ENCODE measurements at places on chromosomes 13 and 19.

- DNase-seq: no peak
These were observed 16.0 kb downstream of the MYO1F start for GRCh38 chr19:8561075-8561764.

GRCh38 chr19:55644191-55644833, 863 bp downstream of the ZNF581 start:
- DNase-seq: no peak

DNA sequence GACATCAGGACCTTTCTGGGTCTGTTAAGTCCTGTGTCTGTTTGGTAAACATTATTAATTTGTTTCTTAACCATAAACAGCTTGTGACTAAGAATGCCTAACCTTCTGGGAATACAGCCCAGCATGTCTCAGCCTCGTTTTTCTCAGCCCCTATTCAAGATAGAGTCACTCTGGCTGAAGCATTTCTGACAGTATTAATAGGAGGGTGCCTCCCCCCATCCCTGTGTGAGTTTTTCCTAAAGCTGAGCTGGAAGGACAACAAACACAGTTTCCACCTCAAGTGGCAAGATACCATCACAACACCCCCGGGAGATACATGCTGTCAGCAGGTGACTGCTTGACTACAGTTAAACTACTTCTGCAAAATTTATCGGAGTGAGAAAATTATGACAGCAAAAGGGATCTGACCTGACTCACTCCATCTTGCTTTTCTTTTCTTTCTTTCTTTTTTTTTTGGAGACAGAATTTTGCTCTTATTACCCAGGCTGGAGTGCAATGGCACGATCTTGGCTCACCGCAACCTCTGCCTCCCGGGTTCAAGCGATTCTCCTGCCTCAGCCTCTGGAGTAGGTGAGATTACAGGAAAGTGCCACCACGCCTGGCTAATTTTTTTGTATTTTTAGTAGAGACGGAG, 59.3 kb upstream of the ABCC4 start:
- DNase-seq: no peak

GRCh38 chr13:114164053-114164452, 15.0 kb upstream of the CFAP97D2 start:
- DNase-seq: peak; percentile 35

- DNase-seq: no peak
These were observed 5.7 kb downstream of the JAK3 start for GRCh38 chr19:17841810-17842662.

DNA sequence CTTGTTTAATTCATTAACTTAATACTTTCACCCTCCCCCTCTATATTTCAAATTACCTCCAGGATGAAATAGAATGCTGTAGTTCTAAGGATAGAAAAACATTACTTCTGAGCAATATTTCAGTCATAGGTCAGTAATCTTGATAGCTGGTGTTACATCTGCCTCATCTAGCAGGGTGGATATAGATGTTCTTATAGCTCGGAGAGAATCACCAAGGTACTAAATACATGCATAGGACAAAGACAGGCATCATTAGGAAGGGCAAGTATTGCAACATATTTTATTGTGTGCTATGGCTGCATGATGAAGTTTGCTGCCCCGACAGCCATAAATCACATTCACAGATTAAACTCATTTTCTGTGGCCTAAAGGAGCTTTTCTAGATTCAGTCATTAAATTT, 601.0 kb downstream of the FGF9 start:
- no peak for DNase-seq

GRCh38 chr19:47032171-47032811, 12.7 kb downstream of the NPAS1 start:
- no peak for DNase-seq

DNA sequence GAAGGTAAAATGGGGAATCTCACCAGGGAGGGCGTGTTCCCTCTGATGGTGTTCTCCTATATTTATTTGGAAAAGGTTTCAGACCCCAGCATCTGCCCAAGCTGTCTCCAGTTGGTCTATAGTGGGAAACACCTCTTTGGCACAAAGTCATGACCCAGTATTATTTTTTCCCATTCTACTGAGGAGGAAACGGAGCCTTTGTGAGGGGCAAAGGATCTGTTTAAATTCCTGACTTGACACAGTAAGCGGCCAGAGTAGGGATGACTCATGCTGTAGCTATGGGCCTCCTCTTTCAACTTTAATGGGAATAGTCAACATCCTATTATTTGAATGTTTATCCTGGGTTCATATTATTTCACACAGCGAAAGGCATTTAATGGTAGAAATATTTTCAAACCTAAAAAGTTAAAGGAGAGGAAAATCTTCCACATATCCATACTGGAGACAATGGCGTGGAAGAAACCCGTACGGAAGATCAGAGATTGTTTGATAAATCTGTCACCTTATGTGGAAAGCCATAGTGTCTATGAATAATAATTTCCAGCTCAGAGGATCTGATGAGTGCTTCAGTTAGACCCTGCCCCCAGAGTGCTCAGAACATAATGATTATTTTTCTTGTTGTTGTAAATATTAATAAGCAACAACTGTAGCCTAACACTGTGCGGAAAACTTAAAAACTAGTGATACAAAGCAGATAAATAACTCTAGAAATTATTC, 126.0 kb downstream of the FOXO1 start:
- no peak for DNase-seq

DNA sequence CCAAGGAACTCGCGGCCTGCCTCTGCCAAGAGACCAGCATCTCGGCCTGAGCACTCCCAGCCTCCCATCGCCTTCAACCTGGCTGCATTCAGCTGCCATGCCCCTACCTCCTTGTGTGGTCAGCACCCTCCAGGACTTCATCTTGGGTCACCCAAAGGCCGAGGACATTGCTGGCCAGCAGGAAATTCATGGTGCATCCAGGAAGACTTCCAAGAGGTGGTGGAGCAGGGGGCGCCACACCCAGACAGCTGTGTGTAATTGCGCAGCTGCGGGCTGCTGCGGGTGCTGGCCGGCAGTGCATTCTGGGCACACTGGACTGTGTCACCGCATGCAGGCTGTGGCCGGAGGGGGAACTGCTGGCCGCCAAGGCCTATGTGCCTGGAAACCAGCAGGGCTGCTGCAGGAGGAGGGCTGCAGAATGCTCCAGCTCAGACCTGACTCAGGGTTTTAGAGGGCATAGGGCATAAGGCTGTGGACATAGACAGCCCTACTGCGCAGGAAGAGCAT, 164.3 kb upstream of the TUBA3C start:
- no peak for DNase-seq

DNA sequence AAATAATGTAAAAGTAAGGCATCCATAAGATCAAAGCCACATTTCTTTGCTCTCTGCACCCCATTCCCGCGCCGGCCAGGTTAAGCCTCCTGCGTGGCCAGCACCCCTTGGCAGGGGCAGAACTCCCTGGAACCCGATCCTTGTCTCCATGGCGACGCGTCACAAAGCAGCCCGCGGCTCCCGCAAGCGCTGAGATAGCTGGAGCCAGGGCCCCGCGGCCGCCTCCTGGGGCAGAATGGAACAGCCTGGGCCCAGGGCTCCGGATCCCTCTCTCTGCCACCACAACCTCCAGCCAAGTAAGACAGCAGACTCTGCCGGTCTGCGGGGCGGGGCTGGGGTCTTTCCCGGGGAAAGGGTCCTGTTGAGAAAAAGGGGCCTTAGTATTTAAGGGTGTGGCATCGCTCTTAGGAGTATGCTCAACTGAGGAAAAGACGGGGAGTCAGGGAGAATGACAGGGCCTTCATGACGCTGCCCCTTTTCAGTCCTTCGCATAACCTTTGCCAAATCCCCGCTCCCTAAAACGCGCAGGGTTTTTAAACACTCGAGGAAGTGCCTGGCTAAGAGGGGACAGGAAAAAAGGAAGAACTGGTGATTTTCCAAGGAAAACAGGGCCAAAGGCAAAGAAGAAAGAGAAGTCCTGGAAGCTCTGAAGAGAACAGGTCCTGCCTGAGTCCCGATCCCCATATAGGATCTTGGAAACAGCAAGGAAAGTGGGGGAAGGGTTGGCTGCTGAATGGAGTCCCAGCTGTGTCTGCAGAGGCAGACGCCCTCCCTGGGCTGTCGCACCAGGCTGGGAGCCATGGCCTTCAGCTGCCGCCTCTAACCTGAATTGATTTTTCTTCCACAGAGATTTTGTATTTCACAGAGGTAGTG, at the start of gene TEX26:
TEX26 (plus strand) TSS at position 176 of the 873 bp plus-strand sequence; CDS start at position 236, 60 bp downstream.
- no peak for DNase-seq

- DNase-seq: no peak
These were observed 691 bp upstream of the OLFM2 start for GRCh38 chr19:9937001-9937411.

- DNase-seq: peak; percentile 91
These were observed 5.2 kb downstream of the PPP1R14A start for GRCh38 chr19:38250821-38251563.

GRCh38 chr13:74077792-74078191, 56.4 kb downstream of the KLF12 start:
- no peak for DNase-seq

- DNase-seq: no peak
These were observed 20.9 kb downstream of the CAPS start for GRCh38 chr19:5934774-5935472.

GRCh38 chr19:49059053-49059452, 1.5 kb upstream of the CGB7 start:
- no peak for DNase-seq

- DNase-seq: no peak
These were observed 293.7 kb downstream of the POU4F1 start for GRCh38 chr13:78309497-78310180.

- no peak for DNase-seq
These were observed 31.6 kb upstream of the METTL21C start for GRCh38 chr13:102726430-102726829.

GRCh38 chr13:58633226-58633625, 1001.7 kb downstream of the PCDH17 start:
- DNase-seq: no peak

GRCh38 chr19:2815923-2816322, 3.7 kb upstream of the ZNF554 start:
- DNase-seq: no peak

DNA sequence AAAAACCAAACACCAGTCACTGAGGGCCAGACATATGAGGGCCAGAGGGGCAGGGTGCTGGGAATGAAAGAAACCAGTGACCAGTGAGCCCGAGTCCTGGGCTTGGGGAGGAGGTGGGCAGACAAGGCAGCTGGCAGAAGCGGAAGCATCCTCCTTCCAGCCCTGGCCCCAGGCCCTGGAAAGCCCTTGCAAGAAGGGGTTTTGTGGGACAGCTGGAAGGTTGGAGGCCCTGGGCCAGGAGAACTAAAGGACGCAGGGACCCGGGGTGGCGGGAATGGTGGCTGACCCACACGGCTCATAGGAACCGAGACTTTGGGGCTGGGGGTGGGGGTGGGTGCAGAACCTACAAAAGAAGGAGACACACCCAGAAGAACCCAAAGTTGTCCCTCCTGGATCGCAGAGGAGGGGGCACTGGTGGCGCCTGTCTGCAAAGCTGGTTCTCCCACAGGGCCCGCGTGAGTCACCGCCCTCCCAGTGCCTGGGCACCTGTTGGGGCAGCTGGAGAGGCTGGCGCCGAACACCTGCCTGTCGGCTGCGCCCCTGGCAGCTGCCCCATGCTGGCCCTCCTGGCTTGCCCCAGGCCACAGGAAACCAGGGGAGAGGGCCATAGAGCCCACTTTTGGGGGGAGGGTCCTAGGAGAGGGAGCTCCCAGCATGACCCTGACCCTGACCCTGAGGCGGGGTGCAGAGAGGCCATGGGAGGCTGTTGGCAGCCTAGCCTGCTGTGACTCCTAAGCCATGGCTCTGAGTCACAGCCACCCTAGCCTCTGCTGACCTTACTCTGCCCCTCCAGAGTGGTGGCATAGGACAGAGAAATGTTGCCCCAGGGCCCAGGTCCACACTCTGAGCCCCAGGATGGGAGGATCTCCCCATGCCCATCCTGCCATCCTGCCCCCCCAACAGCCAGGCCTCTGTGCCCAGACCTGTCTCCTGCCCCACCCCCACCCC, 802 bp downstream of the DMPK start:
- no peak for DNase-seq

DNA sequence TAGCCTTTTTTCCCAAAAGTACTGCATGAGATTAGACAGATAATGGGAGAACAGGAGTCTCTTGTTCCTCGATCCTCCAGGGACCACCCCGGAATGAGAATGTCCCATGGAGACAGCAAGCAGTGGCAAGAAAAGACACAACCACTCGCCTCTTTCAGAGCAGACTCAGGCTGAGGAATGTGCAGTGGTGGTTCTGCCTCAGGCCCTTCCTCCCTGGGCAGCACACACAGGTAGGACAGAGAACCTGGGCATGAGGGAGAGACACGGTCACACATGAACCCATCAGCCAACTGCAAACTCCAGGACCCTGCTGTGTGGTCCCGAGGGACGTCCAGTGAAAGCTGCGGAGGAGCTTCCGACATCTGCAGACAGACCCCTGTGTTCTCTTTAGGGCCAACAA, 31.0 kb downstream of the CRYL1 start:
- DNase-seq: no peak

DNA sequence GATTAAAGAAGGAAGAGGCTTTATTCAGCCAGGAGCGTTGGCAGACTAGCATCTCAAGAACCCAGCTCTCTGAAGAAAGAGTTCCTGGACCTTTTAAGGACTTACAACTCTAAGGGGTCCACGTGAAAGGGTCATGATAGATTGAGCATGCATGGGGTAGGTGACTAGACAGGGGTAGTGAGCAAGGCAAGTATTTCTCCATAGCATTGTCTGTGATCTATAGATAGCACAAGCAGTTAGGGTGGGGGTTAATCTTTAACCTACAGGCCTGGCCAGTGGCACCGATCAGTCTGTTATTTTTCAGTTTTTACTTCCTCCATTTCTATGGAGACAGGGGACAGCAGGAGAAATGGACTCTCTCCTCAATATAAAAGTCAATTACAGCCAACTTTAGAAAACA, 983.7 kb downstream of the SLITRK1 start:
- no peak for DNase-seq

DNA sequence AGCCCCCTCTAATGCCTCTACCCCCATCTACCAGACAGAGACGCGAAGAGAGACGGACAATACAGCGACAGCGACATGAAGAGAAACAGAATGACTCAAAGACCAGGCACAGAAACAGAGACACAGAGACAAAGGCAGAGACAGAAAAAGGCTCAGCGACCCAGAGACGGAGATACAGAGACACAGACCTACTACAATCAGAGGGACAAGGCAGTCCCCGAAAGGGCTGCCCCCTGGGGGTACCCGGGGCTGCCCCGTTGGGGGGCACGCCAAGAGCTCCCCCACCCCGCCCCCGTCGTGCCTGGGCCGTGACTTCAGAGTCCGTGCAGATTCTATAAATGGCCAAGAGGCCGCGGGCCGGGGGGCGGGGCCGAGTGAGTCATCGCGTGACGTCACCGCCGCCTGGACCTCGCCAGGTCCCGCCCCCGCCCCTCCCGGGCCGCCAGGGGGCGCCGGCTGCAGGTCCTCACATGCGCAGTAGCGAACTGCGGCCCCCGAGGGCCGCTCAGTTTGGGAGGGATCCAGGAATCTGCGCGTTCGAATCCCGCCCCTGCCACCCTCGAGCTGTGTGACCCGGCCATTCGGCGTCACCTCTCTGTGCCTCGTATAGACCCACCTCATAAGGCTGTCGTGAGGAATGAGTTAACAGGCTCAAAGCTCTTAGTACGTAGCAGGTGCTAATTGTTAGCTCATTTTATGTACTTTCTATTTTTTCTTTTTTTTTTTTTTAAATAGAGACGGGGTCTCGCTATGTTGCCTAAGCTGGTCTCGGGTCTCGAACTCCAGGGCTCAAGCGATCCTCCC, 2.7 kb upstream of the CNN1 start:
- peak; percentile 96 for DNase-seq
